Progenitor cell of endocrine pancreas (in vitro differentiated cells): ENCODE measurements at places on chromosomes 11 and 22. TPM values are rescaled to one million over a fixed set of nuclear protein-coding genes. Genes with fewer than 3 reads are reported as not detected.

Gene NCR3LG1
- total RNA-seq = 1.3 and 2.1 TPM in 2 replicates

Gene SYT9
- 0.42 and 0.57 TPM in 2 replicates for total RNA-seq

Gene MS4A3
- not detected in 2 replicates for total RNA-seq

Gene NAA40
- 60.6 and 62.3 TPM in 2 replicates for total RNA-seq

Gene OR5A1
- total RNA-seq = not detected in 2 replicates

- no peak for DNase-seq
- no peak overlapping the region for H3K27ac ChIP-seq
- no peaks in the 10 kb centered on the region for H3K4me1 ChIP-seq
- H3K4me3 ChIP-seq = no peak overlapping the region
- H3K36me3 ChIP-seq = peaks cover 4% of the 10 kb centered on the region
- H3K27me3 ChIP-seq = no peaks in the 10 kb centered on the region
Measured at GRCh38 chr11:104352036-104352435, 188.1 kb upstream of the PDGFD start.

- DNase-seq = no peak
- H3K27ac ChIP-seq = no peak overlapping the region
- H3K27me3 ChIP-seq = no peaks in the 10 kb centered on the region
- H3K36me3 ChIP-seq = peaks cover 7% of the 10 kb centered on the region
- H3K4me1 ChIP-seq = no peaks in the 10 kb centered on the region
Measured at GRCh38 chr11:46733234-46733633, 14.2 kb downstream of the F2 start.

DNA sequence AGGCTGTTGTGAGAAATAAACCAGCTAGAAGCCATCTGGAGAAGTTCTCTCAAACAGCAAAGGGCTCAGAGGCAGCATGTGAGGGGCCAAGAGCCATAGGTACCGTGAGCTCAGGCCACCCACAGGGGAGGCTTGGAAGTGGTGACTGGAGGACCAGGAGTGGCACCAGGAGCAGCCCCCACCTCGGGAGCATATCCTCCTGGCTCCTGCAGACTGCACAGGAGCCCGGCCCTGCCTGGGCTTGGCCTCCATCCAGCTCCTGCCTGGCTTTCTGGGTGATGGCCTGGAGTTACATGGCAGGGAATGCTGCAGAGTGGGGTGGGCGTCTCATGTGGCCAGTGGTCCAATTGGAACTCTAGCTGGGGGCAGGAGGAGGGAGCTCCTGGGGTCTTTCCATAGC lies 4.2 kb upstream of the MPPED1 start:
- peaks cover under 1% of the 10 kb centered on the region for H3K4me1 ChIP-seq
- H3K4me3 ChIP-seq = no peak overlapping the region
- H3K27me3 ChIP-seq = peaks cover 41% of the 10 kb centered on the region

DNA sequence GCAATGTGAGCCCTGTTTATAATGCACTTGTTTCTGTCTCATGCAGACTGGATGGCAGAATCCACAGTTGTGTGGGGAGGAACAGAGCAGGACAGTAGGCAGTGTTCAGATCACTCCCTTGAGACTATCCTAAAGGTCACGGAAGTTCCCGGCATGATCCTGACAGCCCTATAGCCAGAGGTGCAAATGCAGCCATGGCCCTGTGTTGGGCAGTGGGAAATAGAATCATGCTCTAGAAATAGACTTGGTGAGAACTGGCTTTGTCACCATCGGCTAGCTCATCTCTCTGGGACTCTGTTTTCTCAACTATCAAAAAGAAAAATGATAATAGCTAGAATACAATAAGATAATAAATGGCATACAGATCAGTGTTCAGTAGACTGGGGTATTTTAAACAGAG lies 123.2 kb downstream of the FEZ1 start:
- DNase-seq = no peak
- no peak overlapping the region for H3K27ac ChIP-seq
- H3K36me3 ChIP-seq = peaks cover 14% of the 10 kb centered on the region
- H3K27me3 ChIP-seq = peaks cover 25% of the 10 kb centered on the region
